ENCODE measurements at places on chromosomes 12 and 14.

DNA sequence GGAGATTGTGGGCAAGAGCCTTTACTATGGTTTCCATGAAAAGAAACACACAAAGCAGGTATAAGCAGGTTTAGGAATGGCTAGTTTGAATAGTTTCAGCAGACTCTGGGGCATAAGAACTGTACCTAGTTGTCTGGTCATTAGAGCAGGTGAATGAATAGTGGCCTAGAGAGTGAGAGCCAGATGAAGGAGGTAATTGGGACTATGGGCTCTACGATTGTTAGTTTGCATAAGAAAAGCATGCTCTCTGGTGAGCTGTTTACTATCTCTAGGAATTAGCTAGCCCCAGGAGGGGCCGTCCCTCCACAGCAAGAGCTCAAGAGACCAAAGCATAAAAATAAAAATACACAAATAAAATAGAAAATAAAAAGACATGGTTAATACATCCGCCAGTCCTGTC lies 397.5 kb upstream of the GARIN6 start:
- no peak for DNase-seq

GRCh38 chr14:50936016-50936340 lies 8.3 kb downstream of the PYGL start:
- no peak for DNase-seq

- no peak for DNase-seq
Measured at GRCh38 chr12:4134448-4135263, 138.9 kb upstream of the CCND2 start.

- DNase-seq: no peak
Measured at GRCh38 chr14:106875503-106875902, 1349.1 kb downstream of the TMEM121 start.

- DNase-seq: no peak
Measured at GRCh38 chr12:47383942-47384341, 304.2 kb upstream of the AMIGO2 start.

- no peak for DNase-seq
Measured at GRCh38 chr12:52189376-52190174, 2.2 kb downstream of the KRT80 start.

- DNase-seq: no peak
Measured at GRCh38 chr14:93733231-93733630, 55.1 kb downstream of the PRIMA1 start.
